ENCODE measurements at places on chromosomes 6 and 20.
A peak's percentile ranks its signal among the peaks of the same experiment; 100 is the strongest.

DNA sequence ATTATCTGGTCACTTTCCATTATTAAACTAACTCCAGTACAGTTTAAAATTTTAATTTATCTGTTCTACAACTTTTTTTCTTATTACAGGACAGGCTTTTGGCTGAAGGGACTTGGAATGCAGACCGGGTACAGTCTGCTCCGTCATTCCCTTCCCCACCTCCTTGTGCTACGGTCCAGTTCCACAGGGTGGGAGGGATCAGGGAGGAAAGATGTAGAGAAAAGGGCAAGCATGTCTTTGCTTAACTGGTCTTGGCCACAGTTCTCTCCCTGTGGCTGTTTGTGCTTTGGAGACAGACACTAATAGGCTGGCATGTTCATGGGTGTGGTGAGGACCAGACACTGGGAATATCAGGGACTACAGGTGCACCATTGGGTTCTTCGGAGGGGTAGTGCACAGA, 12.1 kb upstream of the RGS17 start:
- no peak for DNase-seq

DNA sequence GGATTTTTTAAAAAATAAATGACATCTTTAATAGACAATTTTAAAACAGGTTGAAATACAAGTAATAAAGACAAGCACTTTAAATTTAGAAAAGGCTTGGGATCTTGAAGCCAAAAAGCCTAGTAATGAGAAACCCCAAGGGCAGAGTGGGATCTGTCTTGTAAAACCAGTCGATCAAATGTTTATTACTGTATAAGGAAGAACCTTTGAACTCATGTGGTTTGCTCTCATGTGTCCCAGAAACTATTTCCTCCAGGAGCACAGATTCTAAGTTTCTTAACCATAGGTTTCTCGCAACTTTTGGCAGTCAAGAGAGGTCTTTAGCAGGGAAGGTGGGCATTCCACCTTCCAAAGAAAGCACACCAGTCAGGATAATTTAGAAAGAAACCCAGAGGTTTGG, 541.7 kb upstream of the BTBD3 start:
- peak; percentile 48 for DNase-seq

- no peak for DNase-seq
Observed at GRCh38 chr6:8536122-8536521, 100.8 kb upstream of the SLC35B3 start.

GRCh38 chr20:12594410-12595088, 414.2 kb upstream of the SPTLC3 start:
- no peak for DNase-seq

GRCh38 chr6:139248911-139249310, 42.9 kb downstream of the TXLNB start:
- no peak for DNase-seq

GRCh38 chr6:126039284-126039683, 52.9 kb downstream of the TRMT11 start:
- DNase-seq = no peak
